Umbilical cord (tissue), 2 donors: ENCODE measurements at places on chromosomes 4 and X. TPM values are rescaled to one million over a fixed set of nuclear protein-coding genes. Genes with fewer than 3 reads are reported as not detected.

The CSAG3 gene
- not detected for total RNA-seq

The WDR17 gene
- total RNA-seq, result 7.2 TPM

The SYAP1 gene
- total RNA-seq, result 43.8 TPM

The MAOA gene
- total RNA-seq, result 12.5 TPM

The CASP6 gene
- total RNA-seq, result 19.3 TPM

The TBX22 gene
- total RNA-seq, result 2.4 TPM

GRCh38 chrX:153764786-153765137 is 713 bp downstream of the PLXNB3 start:
- DNase-seq, result no peak

- DNase-seq, result no peak
Observed at GRCh38 chrX:103453655-103454054, 65.6 kb downstream of the RAB40A start.

DNA sequence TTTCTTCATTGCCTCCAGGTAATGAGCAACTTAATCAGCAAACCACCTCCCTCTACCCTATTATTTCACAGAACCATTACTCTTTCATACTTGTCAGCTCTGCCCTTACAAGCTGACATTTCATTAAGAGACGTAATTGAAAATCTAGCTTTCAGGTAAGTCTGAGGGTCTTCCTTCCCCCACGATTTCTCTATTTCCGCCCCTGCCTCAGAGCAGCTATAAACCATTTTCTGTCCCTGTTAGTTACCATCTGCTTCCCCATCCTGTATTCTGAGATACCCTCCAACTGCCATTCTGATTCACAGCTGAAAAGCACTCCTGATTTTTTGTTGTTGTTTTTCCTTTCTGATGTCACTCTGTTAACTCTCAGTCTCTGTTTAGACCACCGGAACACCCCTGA is 37.1 kb downstream of the SH3RF1 start:
- DNase-seq, result no peak

DNA sequence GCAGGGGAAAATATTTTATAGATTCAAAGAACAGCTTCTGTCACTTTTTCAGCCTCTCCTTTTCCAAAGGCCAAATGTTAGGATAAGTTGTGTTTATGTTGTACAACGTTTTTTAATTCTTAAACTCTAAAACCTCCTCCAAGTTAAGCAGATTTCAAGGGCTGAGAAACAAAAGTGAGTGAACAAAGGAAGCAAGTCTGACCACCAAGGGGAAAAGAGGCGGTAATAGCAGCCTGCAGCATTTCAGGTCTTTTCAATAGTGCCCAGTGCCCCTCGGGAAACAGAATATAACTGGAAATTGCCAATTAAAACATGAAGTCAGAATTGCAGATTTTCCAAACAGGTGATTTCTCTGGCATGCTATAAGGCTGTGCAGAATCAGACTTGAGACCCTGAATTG is 510.0 kb upstream of the HTR2C start:
- DNase-seq, result no peak

DNA sequence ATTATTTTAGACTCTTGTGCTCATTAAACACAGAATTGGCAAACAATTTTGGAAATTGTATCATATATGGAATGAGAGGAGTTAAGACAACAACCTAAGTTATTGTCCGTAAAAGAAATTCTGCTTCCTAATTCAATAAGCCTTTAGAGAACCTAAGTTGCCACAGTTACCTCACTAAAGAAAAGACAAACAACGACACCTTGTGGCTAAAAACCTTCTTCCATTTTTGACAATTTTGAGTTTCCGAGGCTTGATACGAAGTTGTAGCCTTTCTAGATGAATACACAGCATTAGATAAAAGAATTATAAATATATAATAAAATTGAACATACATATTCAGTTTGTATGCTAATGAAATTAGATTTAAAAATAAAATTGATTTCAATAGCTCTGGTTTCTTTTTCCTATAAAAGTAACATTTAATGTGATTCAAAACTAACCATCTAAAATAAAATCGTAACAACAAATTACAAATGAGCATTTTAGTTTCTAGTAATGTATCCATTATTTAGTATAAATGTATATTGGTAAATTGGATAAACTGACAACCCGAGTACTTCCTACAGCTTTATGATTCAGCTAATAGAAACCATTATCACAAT is 275.1 kb downstream of the GPM6A start:
- peak; percentile 55 for DNase-seq

DNA sequence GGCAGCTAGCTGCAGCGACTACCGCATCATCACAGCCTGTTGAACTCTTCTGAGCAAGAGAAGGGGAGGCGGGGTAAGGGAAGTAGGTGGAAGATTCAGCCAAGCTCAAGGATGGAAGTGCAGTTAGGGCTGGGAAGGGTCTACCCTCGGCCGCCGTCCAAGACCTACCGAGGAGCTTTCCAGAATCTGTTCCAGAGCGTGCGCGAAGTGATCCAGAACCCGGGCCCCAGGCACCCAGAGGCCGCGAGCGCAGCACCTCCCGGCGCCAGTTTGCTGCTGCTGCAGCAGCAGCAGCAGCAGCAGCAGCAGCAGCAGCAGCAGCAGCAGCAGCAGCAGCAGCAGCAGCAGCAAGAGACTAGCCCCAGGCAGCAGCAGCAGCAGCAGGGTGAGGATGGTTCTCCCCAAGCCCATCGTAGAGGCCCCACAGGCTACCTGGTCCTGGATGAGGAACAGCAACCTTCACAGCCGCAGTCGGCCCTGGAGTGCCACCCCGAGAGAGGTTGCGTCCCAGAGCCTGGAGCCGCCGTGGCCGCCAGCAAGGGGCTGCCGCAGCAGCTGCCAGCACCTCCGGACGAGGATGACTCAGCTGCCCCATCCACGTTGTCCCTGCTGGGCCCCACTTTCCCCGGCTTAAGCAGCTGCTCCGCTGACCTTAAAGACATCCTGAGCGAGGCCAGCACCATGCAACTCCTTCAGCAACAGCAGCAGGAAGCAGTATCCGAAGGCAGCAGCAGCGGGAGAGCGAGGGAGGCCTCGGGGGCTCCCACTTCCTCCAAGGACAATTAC is 1.4 kb downstream of the AR start:
- DNase-seq, result peak; percentile 30

DNA sequence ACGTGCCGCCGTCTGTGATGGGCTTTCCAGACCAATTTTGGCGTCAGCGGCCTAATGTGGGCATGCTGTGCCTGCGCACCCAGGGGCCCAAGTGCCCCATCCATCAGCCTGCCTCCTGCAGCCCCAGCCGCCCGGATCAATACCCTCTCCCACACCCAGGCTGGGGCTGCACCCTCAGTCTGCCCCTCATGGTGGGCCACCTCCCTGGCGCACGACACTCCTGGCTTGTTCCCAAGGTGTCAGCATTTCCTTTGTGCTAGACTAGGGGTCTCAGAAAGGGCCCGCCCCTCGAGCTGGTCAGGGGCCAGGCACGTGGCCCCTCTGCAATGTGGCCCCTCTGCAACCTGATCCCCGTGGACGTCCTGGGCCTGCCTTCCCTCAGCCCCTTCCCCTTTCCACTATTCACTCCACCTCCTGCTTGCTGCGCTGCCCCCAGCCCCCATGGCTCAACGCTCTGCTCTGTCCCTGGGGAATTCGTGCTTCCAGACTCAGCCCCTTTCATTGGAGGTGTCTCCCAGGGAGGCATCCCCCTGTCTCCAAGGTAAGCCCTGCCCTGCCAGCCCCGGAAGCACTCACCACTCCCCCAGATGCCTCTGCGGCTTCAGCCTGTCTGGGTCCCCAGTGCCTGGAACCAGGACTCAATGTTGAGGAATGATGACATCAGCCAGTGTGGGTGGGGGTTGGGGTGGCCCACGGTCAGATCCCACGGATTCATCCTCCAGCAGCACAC is 130.8 kb downstream of the HMX1 start:
- DNase-seq, result no peak

DNA sequence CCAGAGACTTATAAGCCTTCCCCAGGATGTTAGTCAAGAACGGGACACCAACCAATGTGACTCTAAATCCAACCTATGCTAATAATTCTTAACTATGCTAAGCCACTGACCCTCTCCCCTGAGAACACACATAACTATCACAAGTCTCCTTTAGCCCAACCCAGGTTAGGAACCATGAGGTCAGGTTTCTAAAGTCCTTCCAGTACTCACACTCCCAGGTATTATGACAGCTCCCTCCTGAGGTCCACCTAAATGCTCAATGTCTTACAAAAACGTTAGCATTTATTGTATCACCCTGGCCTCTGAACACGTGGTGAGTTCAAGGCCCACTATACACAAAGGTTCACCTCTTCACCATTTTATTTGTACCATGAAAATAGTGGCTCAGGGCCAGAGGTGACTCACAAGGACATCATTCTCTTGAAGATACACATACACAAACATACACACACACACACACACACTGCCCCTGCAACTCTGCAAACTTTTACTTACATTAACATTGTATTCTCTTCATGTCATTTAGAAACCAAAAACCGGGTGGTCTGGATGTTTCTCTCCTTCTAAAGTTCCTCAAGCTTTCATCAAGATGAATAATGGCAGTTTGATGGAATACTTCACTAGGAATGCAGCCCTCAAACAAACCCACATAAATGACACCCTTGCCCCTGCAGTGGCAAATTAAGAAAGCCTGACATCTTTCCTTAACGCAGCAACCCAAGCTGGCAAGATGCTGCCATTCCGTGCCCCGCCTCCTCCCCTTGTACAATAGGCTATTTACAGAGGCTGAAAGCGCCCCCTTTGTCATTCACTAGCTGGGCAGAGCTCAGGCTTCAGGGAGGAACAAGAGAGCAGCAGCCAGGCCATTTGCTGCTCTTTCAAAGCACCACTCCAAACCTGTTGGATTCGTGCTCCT is 17.7 kb downstream of the ACSL1 start:
- peak; percentile 35 for DNase-seq

- DNase-seq, result no peak
Observed at GRCh38 chr4:107380190-107380589, 339.8 kb downstream of the PAPSS1 start.

DNA sequence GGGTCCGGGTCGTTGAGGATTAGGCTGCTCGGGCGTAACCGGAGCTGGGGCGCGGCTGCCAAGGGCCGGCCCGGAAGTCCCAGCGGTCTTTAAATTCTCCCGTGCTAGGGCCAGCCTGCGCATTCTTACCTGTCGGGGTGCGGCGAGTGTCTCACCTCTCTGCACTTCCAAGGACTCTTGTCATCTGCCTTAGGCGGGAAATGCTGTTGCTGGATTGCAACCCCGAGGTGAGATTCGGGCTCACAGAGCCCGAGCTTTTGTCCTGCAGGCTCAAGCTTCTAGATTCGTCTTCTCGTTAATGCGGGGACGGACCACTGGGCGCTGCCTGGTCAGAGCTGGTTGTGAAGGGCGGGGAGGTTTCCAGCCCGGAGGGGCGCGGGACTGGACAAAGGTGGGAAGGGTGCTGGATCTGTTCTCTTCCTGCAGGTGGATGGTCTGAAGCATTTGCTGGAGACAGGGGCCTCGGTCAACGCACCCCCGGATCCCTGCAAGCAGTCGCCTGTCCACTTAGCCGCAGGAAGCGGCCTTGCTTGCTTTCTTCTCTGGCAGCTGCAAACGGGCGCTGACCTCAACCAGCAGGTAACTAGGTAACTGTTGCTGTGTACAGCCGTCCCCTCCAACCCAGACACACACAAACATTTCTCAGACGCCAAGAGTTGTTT is at the start of gene ANKRD37:
Gene ANKRD37, plus strand, starts transcription at position 118 of the 662 bp plus-strand sequence. Its CDS starts 83 bp downstream, at position 201.
- peak; percentile 54 for DNase-seq

DNA sequence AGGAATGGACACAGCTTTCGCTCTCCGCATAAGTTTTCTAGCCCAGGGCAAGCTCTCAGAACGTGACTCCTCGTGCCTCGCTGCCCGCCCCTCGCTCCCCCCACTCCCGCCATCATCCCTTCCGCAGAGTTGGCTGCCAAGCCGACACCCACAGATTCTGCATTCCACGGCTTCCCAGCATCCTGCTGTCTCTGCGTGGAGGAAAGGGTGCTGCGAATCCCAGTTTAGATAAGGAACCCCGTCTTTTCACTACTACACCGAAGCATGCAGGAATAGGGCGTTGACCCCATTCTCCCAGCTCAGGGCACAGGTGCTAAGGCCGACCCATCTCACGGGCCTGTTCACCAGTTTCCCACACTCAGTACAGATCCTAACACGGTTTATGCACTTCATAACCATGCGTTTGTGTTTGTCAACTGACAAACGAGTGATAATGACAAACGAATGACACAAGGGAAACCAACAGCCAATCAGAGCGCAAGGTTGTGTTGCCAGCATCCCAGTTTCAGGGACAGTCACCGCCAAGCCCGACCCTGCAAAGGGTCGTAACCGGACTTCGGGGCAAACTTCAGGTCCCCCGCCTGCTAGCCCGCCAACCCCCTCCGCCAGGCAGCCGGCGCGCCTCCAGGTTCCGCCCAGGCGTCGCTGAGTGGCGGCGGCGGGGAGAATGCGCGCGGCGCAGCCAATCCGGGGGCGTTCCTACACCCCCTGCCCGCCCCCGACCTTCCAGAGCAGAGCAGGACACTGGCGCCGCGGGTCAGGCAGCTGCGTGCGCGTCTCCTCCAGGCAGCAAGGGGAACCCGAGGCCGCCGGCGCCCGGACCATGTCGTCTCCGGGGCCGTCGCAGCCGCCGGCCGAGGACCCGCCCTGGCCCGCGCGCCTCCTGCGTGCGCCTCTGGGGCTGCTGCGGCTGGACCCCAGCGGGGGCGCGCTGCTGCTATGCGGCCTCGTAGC is at the start of gene CYP2U1:
Gene CYP2U1, plus strand, starts transcription at position 729 of the 954 bp plus-strand sequence. Its CDS starts 95 bp downstream, at position 824.
- peak; percentile 91 for DNase-seq

DNA sequence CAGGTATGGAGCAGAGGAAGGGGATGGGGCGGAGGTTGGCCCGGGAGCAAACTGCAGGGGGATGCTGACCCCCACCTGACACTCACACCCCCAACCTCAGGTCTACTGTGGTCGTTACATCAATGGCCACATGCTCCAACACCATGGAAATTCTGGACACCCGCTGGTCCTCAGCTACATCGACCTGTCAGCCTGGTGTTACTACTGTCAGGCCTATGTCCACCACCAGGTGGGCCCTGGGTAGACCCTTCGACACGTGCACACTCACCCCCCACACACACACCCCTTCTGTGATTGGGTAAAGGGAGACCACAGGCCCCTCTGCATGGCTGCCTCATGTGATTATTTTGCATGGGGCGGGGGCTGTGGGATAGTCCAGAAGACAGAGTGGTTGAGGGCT is 2.2 kb upstream of the ERAS start:
- DNase-seq, result no peak

- DNase-seq, result no peak
Observed at GRCh38 chrX:105515561-105515960, 295.1 kb upstream of the TEX13A start.

- DNase-seq, result no peak
Observed at GRCh38 chrX:140672840-140673731, 36.5 kb upstream of the LINC00632 start.

DNA sequence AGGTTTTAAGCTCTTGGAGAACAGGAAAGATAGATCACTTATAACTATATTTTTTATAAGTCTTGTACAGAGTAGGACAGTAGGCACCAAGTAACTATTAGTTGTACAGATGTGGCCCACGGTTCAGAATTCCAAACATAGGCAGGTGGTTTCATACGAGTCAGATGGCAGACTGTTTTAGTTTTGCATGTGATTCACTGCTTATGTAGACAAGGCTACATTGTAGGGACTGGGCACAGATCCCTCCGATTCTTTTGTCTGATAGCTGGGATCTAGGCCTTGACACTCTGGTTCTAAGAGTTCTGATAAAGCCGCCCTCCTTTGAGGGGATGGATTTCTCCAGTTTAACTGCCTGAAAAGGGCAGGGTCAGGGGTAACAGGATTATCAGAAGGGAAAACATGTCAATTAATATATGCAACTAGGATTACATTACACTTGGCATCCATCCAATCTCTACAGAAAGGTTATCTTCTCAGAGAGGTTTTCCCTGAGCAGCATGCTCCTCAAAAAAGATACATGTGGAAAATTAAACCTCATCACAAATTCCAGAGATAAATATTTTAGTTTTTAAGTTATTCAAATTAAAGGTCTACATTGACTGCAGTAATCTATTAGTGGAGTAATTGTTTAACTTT is 87.8 kb downstream of the SPRY1 start:
- DNase-seq, result no peak
